OCI-M1 (cell line): ENCODE measurements at places on chromosomes 11 and 22.

- DNase-seq, result no peak
Observed at GRCh38 chr11:112836256-112836602, 125.0 kb upstream of the NCAM1 start.

- DNase-seq, result no peak
Observed at GRCh38 chr11:119249671-119250010, 43.5 kb downstream of the CBL start.

DNA sequence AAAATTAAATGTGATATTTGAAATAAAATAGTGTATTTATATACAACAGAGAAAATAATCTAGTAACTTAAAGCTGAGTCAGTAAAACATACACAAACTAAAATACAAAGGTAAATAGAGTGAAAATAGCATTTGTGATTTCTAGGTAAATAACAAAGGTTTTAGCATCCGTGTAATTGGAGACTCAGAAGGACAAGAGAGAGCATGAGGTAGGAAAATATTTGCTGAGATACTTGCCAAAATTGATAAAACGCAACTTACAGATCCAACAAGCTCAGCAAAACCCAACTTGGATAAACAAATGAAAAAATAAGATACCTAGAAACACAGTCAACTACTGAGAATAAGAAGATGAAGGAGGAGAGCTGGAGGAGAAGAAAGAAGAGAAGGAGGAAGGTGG, 634.7 kb upstream of the CCDC179 start:
- DNase-seq, result no peak

- DNase-seq, result peak; percentile 7
Observed at GRCh38 chr22:35335936-35336781, 36.5 kb downstream of the TOM1 start.

DNA sequence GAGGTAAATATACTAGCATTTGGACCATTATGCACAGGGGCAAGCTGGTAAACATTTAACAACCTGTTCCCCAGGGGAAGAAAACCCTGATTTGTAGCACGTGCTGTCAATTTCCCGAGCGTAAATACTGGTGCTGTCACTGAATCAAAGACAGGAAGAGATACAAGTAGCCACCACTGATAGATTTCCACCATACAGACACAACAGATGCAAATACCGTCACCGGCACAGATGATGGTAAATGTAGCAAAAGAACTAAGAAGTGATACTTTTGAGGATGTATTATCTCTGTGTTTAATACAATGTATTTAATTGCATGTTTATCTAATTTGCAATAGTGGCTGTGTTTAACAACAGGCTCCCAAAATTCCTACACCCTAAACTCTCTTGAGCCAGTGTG, 39.6 kb downstream of the SHISAL1 start:
- no peak for DNase-seq

GRCh38 chr11:3982431-3982830, 112.2 kb upstream of the RRM1 start:
- no peak for DNase-seq

GRCh38 chr11:113894421-113894996, 10.1 kb upstream of the HTR3B start:
- peak; percentile 71 for DNase-seq

GRCh38 chr22:46738647-46739093, 618 bp upstream of the CERK start:
- no peak for DNase-seq

GRCh38 chr11:77165066-77165465, 37.0 kb downstream of the MYO7A start:
- DNase-seq, result no peak

GRCh38 chr22:22684580-22685561, 40.5 kb downstream of the GGTLC2 start:
- peak; percentile 79 for DNase-seq

DNA sequence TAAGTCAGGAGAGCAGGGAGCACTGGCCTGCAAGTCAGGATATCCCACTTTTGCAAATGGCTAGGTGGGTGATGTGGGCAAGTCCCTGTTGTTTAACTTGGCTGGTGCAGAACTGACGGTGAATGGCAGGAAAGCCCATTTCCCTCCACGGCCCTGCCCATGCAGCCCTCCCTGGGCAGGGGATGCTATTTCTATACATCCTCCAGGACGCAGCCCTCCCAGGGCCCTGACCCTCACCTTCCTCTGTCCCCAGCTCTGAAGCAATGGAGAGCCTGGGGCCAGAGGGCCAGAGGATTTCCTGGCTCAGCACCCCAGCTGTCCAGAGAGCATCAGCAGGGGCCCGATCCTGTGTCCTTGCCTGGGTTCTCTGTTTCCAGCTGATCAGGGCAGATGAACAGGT, 91.3 kb downstream of the TSPAN18 start:
- DNase-seq, result no peak

- DNase-seq, result no peak
Observed at GRCh38 chr11:8533332-8533731, 60.7 kb downstream of the STK33 start.

DNA sequence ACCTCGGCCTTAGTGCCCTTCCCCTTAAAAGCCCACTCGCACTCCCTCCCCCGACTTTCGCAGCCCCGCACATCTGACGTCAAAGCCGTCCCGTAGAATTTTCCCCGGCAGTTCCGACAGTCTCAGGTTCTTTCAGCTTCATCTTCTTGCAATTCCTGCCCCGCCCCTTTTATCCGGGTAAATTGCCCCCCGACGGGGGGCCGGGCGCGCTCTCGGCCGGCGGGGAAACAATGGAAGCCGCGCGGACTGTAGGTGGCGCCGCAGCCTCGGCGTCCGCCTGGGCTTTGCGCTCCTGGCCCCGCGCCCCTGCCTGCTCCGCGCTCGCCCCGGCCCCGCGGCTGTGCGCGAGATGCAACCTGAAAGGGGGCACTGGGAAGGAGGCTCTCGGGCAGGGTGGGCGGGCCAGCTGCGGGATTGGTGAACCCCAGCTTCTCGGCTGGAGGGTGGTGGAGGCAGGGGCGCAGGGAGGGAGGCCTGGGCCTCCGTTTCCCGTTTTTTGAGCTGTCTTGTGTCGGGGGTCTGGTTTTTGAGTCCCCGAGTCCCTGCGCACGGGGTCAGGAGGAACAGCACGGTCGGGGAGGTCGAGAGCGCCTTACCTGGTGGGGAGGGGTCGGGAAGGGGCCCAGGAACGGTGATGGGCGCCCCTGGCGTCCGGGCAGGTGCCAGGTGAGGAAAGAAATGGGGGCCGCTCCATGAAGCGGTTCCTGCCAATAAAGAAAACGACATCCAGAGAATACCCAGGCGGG, 859 bp upstream of the FGF19 start:
- peak; percentile 64 for DNase-seq

- DNase-seq, result peak; percentile 47
Observed at GRCh38 chr11:67119585-67120391, 725 bp downstream of the KDM2A start.

DNA sequence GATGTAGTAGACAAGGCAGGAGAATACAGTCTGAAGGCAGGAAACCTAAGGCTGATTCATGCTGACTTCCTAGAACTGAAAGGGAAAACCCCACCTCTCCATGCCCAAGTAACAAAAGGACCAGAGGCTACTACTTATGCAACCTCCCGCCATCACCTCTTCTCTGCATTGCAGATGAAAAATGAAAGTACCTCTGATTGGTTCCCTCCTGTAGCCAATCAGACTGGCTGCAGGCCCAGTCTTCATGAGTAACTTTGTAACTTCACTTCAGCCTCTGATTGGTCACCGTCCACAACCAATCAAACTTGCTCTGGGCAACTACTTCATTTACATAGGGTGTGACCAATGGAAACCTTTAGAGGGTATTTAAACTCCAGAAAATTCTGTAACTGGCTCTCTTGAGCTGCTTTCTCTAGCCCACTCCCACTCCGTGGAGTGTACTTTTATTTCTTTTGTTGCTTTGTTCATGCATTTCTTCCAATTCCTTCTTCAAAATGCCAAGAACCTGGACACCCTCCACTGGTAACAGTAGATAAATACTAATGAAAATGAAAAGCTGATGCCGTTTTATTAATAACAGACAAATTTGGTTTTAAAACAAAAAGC, 5.2 kb upstream of the MAP6 start:
- peak; percentile 98 for DNase-seq

DNA sequence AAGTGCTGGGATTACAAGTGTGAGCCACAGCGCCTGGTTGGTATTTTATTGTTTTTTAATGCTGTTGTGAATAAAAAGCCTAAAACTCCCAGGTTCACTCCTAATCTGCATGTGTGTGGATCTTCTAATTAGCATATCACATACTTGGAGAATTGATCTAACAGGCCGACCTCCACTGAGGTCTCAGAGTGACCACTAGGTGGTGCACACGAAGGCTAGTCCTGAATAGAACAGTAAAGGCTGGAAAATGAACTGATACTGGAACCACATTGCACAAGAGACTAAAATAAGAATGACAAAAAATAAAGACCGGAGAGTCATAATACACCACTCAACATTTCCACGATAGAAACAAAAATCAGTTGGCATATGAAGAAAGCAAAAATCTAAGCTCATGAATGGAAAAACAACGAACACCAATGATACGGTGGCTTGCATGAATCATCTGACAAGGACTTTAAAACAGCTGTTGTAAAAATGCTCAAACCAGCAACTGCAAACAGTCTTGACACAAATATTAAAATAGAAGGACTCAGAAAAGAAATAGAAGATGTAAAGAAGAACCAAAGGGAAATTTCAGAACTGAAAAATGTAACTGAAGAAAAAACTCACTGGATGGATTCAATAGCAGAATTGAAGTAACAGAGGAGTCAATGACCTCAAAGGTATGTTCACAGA, 19.2 kb downstream of the PIM3 start:
- DNase-seq, result peak; percentile 75

GRCh38 chr11:5531053-5531831, 14.7 kb upstream of the UBQLNL start:
- peak; percentile 68 for DNase-seq

DNA sequence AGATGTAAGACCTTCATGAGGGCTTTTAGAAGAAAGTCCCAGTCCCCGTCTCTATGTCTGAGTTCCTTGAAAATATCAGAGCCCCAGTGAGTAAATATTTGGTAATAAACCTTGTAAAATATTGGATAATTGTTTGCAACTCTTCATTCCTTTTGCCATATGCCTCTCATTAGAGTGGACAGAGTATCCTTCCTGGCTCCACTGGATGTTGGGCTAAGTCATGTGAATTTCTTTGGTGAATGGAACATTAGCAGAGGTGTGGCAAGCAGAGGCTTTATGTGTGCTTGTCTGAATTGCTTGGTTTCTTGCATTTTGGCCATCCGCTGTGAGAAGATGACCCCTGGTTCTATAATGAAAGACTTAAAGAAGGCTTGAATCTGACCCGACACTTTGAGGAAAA, 490.3 kb downstream of the METTL15 start:
- no peak for DNase-seq

DNA sequence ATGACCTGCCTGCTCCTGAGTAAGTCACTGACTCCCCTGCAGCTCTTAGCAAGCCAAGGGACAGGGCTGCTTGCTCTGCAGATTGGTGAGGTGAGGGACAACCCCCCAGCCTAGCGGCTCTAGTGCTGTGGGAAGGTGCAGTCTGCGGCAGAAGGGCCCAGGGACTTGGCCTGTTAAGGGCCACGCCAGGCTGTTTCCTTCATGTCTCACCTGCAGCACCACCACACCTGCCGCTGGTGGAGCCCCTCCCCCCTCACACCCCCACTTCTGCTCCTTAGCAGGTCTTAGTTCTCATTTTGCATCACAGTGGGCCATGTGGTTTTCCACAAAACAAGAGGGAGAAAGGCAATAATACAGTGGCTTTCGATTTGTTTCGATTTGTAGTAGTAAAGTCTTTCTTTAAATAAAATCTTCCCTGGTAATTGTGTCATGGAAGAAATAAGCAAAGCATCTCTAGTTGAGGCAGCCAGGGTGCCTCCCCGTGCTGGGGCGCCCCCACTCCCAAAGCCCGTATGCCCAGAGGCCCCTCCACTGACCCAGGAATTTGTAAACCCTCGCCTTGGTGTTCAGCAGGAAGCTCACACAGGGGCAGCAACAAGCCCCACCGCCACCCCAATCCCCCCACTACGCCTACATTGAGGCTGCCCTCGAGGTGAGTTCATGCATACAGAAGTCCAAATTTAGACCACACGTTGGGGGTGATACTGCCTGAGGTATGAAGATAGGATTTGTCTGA, 86.5 kb upstream of the CLDN5 start:
- no peak for DNase-seq

DNA sequence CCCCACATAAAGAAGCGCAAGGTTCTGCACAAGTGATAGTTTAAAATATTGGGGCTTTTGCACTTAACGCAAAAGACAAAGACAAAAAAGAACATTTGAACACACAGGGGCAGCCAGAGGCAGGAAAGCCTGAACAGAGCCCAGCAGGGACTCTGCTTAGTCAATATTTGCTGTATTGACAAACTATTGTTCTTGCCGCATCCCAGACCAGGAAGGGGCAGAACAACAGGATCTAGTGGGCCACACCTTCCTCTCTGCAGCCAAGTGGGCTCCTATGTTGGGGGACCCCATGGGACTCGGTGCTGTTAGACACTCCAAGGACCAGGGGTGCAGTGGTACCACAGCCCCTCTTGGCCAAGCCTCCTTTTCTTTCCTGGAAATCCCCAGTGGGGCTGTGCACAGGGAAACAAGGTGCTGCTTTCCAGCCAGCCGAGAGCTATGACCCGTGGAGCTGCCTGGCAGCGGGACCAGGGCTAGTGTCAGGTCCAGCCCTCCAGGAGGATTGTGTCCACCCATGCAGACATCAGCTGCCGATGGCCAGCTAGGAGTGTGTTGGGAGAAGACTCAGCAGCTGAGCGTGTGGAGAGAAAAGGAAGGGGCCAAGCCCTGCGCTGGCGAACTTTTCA, 43.3 kb upstream of the ANO1 start:
- no peak for DNase-seq

- no peak for DNase-seq
Observed at GRCh38 chr11:74366576-74366975, 31.7 kb downstream of the PGM2L1 start.

DNA sequence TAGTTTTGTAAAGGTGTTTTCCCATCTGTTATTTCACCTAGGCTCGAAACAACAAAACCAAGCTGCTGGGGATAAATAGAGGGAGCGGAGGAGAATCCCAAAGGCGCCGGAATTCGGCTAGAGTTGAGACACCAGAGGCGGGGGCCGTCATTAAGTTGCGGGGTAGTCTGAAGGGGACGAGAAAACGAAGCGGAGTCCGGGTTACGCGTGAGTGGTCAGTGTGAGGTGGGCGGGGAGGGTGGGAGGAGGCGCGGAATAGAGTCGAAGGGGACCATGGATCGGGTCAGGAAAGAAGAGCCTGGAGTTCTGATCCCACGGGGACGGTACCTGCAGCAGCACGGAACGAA, 361 bp downstream of the SRPRA start:
- no peak for DNase-seq

- DNase-seq, result peak; percentile 31
Observed at GRCh38 chr11:35617687-35618496, at the start of gene FJX1. TSS of gene FJX1 (plus strand) at chr11:35618460. CDS start at chr11:35618637, 177 bp downstream.

- DNase-seq, result no peak
Observed at GRCh38 chr11:118838905-118839553, 44.7 kb upstream of the CXCR5 start.
